Activated CD4-positive, alpha-beta T cell treated with anti-CD3 and anti-CD28 coated beads for 24 hours (primary cell): ENCODE measurements at places on chromosomes 2 and 18.
A peak's percentile ranks its signal among the peaks of the same experiment; 100 is the strongest.

DNA sequence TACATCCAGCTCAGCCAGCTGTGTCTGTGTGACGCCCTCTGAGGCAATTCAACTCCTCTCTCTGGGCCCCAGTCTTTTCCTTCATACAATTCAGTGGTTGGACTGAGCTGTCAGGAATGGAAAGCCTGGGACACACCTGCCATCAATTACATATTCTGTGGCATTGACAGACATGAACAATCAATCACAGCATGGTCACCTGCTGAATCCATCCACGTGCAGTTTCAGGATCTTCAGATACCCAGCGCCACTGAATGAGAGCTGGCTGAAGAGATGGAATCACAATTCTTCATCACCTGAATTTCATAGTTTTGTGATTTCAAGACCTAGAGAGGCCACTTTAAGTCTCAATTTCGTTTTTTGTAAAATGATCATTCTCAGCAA, 5.1 kb downstream of the ADRA2B start:
- DNase-seq, result no peak

GRCh38 chr2:24754985-24755705, 38.0 kb downstream of the PTRHD1 start:
- DNase-seq, result no peak

GRCh38 chr2:55916473-55917049, 7.0 kb downstream of the EFEMP1 start:
- DNase-seq, result no peak

DNA sequence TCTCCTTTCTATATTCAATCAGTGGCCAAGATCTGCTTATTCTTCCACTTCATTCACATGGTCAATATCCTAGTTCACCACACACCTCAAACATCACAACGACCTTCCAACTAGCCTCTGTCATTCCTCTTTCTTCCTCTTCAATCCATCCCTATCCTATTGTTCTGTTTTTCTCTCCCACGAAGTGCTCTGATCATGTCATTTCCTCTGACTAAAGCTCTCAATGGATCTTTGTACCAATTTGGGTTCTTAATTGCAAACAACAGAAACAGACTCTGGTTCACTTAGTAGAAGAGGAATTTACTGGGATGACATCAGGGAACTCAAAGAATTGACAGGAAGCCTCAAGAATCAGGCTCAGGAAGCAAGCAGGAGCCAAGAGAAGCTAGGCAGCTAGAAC, 23.5 kb downstream of the WNT10A start:
- DNase-seq, result no peak

- no peak for DNase-seq
Observed at GRCh38 chr2:62016957-62017356, 111.5 kb downstream of the COMMD1 start.

- DNase-seq, result no peak
Observed at GRCh38 chr2:54586062-54586461, 129.9 kb downstream of the SPTBN1 start.

DNA sequence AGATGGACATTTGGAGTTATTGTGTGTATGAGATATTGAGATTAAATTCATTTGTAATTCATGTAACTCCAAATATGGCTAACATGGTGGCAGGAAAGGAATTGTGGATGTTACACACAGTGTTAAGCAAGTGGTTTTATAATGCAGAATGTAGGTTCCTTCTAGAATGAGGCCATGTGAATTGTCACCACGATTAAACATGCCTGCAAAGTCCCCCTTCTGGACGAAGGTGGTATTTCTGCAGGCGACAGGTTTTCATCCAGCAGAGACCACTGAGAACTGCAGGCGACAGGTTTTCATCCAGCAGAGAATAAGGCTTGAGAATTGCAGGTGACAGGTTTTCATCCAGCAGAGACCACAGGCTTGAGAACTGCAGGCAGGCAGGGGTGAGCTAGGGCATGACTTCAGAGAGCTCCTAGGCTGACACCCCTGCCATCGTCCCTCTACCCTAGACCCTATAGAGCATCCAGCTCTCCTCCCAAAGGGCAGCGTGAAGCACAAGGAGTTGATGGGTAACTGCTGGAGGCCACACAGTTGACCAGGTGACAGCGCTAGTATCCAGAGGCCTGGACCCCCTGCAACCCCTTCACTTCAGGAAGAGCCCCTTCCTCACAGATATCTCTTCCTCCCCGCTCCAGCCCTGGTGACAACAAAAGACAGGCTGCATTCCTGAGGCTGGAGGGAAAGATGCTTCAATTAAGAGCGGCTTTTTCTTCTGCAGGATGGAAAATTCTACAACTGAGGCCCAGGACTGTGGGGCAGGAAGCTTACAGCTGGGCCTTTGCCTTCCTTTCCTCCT, 175.8 kb downstream of the LOXHD1 start:
- DNase-seq, result peak; percentile 27

- DNase-seq, result no peak
Observed at GRCh38 chr18:21277578-21277977, 35.5 kb downstream of the GREB1L start.

DNA sequence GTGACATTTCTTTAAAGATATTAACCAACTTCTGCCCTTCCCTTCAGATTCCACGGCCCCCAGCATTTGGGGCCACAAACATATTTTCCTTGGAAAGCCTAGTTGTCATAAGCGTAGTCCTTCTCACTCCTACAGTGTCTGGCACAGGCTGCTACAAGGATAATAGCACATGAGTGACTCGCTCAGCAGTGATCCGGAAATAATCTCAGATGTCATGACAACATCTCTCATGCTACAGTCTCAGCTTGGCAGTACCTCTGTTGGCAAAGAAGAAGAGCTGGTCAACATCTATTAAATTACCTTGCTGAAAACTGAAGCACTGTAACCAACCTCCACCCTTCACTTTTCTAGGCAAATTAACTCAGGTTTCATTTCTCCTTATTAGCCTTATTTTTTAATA, 351.7 kb downstream of the RAD51AP2 start:
- no peak for DNase-seq

DNA sequence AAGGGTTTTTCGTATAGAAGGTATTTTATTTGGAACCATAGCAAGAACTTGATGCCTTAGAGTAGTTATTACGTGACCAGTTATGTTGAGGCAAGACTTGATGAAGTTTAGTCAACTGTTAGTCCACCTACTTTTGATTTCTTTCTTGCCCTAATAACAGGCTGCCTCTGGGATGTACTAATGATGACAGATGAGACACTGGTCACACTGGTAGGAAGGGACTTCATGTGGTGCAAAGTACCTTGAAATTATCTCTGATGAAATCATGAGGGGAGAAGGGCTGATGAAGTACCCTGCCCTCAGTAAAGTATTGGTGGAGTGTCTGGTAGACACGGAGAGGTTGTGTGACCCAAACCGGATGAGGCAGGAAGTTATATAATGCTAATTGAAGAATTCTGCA, 5.4 kb downstream of the DIS3L2 start:
- DNase-seq, result no peak

GRCh38 chr2:73266061-73266901, 18.0 kb downstream of the FBXO41 start:
- no peak for DNase-seq

DNA sequence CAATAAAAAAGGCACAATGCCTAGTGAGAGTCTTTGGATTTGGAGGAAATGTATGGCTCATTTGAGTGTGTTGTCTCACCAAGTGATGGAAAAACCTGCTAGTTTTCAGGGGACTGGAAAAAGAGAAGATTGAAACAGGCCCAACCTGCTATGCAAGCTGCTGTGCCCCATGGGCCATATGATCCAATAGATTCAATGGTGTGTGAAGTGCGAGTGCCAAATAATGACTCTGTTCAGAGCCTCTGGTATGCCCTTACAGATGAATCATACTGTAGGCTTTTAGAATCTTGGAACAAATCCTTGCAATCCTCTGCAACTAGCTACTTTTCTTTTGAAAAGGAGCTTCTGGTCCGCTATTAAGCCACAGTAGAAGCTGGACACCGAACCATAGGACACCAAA, 529.8 kb upstream of the CNTNAP5 start:
- DNase-seq, result no peak

GRCh38 chr2:233017947-233018346, 4.9 kb upstream of the NGEF start:
- DNase-seq, result no peak

DNA sequence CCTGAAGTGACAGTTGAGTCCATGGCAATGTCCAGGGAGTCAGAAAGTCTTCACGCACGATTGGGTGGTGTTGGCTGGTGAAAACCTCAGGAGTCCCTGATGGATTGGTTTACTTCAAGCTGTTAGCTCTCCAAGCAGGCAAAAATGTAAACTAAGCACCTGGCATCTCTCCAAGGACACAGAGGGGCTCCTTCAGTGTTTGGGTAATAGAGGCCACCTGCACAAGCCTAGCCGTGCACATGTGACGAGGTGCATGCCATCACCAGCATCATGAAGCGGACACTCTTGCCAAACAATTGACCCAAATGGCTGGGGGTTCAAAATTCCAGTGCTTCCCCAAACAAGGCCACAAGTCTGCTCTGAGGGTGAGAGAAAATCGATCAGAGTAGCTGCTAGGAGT, 104.7 kb upstream of the CD302 start:
- DNase-seq, result no peak

- DNase-seq, result no peak
Observed at GRCh38 chr2:45714679-45715078, 63.2 kb downstream of the PRKCE start.
